ENCODE measurements at places on chromosomes 12 and 14.

GRCh38 chr14:51188566-51189185 is 51.4 kb upstream of the TMX1 start:
- no peak for DNase-seq

- DNase-seq = no peak
Observed at GRCh38 chr12:29208060-29208459, 59.0 kb downstream of the FAR2 start.

GRCh38 chr12:50569321-50569720 is 64.5 kb downstream of the DIP2B start:
- DNase-seq = no peak

DNA sequence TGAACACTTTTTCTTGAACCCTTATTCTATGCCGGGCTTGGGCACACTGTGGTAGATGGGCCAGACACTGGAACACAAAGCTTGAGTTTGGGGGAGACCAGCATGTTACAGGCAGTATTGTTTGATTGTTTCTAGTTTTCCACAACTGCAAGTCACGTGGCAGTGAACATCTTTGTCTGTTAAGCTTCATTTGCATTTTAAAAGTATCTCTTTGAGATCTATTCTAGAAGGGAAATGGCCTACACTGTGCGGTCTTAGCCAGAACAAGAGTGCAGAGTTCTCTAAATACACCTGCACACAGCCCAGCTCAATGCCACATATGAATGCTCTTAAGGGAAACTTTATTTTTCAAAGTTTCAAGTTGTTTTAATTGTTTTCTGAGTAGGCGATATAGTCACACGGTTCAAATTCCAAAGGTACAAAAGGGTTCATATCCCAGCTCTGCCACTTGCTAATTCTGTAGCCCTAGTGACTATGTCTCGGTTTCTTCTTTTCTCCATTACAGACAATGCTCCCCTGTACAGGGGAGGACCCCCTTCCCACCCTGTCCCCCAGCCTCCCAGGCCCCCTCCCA is 24.9 kb downstream of the RIN3 start:
- DNase-seq = no peak

- no peak for DNase-seq
Observed at GRCh38 chr14:42877716-42878115, 1271.0 kb downstream of the LRFN5 start.

DNA sequence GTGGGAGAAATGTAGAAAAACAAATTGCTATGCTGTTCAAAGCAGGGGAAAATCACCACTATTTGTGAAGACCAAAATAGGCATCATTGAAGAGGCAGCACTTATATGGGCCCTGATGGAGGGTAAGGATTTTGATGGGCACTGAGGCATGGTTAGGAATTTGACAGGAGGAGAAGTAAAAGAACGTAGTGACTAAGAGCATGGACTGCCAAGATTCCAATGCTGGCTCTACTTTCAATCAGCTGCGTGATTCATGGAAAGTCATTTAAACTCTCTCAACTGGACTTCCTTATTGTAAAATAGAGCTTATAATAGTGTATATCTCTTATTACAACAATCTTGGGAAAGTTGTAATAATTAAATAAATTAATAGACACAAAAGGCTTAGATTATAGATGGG is 267.7 kb upstream of the G2E3 start:
- DNase-seq = no peak

DNA sequence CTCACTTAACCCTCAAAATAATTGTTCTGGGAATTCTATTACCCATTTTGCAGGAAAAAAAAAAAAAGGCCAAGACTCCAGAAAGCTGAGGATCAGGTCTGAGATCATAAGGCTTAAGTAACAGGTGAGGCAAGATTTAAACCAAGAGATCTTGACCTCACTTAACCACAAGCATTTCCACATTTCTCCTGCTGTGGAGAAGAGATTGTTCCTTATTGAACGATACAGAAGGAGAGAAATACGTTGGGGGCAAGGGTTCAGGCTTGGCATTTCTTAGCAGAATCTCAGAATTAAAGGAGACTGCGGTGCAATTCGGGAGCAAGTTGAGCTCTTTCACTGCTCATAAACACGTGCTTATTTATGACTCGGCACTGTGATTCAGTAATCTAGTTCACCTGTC is 885.3 kb upstream of the TMEM132C start:
- DNase-seq = no peak

- DNase-seq = no peak
Observed at GRCh38 chr14:36653962-36654793, 7.5 kb upstream of the PAX9 start.

DNA sequence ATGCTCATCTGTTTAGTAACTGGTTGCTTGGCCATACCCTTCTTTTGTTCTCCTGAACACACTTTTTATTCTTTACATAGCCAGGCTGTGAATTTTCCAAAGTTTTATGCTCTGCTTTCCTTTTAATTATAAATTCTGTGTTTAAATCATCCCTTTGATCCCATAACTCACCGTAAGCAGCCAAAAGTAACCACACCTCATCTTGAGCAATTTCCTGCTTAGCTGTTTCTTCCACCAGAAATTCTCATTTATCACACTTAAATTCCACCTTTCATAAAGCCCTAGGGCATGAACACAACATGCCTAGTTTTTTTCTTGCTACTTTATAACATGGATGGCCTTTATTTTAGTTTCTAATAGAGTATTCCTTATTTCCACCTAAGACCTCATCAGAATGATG is 510.7 kb downstream of the C12orf50 start:
- no peak for DNase-seq

DNA sequence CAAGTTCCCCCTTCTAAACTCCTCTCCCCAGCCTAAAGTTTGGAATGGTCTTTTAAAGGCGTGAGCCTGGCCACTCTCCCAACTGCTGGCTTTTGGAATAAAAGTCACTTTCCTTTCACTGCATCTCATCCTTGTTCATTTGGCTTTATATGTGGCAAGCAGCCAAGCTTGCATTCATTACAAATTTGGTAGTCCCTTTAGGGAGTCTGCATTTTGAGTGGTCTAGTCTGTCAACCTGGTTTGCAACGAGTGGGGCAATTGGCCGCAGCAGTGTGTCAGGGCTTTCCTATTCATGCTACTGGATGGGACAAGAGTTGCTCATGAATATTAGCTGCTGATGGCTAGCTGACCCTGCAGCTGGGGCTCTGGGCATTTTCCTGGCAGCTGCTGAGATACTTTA is 57.0 kb downstream of the CATSPERB start:
- no peak for DNase-seq

DNA sequence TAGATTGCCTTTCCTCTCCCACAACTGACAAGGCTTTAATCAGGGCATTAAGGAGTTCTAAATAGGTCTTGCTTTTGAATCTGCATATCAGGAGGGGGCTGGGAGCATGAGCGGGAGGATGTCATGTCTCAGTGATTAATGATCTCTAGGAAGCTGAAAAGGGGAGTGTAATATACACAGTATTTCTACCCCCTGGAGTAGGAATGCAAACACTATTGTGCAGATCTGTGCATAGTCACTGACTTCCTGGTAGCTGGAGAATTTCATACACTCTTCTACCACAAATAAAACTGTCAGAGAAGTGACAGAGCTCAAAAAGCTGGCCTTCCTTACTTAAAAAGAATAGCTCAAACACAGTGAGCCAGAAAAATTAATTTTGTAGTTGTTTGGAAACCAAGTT is 65.8 kb downstream of the RIC8B start:
- DNase-seq = no peak

- no peak for DNase-seq
Observed at GRCh38 chr14:77338302-77338701, 17.5 kb downstream of the GSTZ1 start.

GRCh38 chr12:132471011-132471857 is 18.7 kb upstream of the FBRSL1 start:
- DNase-seq = no peak

GRCh38 chr14:75539162-75539560 is 16.9 kb downstream of the BATF start:
- no peak for DNase-seq

GRCh38 chr14:102915292-102916110 is 7.0 kb upstream of the AMN start:
- no peak for DNase-seq

DNA sequence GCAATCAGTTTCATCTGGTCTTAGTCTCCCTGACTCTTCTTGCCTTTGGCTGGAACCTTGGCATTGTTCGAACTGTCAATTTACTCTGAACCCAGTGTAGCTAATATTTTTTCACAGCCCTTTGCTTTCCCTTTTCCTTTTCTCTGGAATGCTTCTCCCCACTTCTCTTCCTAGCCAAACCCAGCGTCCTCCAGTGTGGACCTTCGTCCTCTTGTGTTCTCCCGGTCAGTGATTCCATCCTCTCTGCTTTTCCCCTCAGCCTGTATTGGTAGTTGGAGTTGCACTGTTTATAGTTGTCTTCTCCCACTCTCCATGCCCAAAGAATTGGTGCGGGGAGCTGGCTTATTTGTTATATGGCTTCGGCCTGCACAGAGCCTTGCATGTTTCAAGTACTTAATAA is 9.4 kb downstream of the ACVR1B start:
- no peak for DNase-seq

GRCh38 chr14:89432226-89432625 is 15.2 kb upstream of the FOXN3 start:
- no peak for DNase-seq

- no peak for DNase-seq
Observed at GRCh38 chr12:107134558-107134957, 41.2 kb upstream of the CRY1 start.

DNA sequence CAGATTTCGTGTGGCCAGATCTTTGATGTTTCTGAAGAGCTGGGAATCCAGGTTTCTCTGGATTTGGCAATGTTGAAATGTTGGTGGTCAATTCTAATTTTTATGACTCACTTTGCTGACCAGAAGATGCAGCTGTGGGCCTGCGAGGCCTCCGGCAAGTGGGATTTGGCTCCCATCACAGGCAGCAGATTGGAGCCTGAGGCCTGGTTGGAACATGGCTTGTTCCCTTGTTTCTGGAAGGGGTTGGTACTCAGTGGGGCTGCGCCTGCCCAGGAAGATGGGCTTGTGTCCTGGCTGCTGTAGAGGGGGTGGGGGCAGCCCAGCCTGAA is 23.1 kb downstream of the FBRSL1 start:
- no peak for DNase-seq

All from heart right ventricle (tissue), 16 donors.